Right atrium auricular region (tissue), 2 donors: ENCODE measurements at places on chromosomes 12 and 14. TPM values are rescaled to one million over a fixed set of nuclear protein-coding genes. Genes with fewer than 3 reads are reported as not detected.
A peak's percentile ranks its signal among the peaks of the same experiment; 100 is the strongest.

Gene CHGA
- total RNA-seq: not detected

Gene KRT74
- total RNA-seq: not detected

Gene DICER1
- total RNA-seq: 15.9 TPM

Gene SMCO2
- not detected for total RNA-seq

Gene GUCY2C
- total RNA-seq: not detected

Gene TRHDE
- 0.37 TPM for total RNA-seq

Gene GMFB
- 28.0 TPM for total RNA-seq

Gene BCL2L2
- total RNA-seq: 36.3 TPM

Gene DPPA3
- total RNA-seq: not detected

GRCh38 chr12:1634590-1635191 is 5.7 kb downstream of the WNT5B start:
- no peak overlapping the region for H3K4me3 ChIP-seq
- H3K4me1 ChIP-seq: peaks cover 32% of the 10 kb centered on the region
- peak; percentile 79 for DNase-seq

- no peak overlapping the region for H3K27ac ChIP-seq
- no peaks in the 10 kb centered on the region for H3K36me3 ChIP-seq
- H3K4me3 ChIP-seq: no peak overlapping the region
- H3K27me3 ChIP-seq: no peaks in the 10 kb centered on the region
Observed at GRCh38 chr14:99203080-99203479, 68.9 kb downstream of the BCL11B start.

GRCh38 chr14:104542871-104543830 is 36.4 kb upstream of the C14orf180 start:
- no peaks in the 10 kb centered on the region for H3K27me3 ChIP-seq
- no peak for DNase-seq
- H3K4me3 ChIP-seq: no peak overlapping the region
- H3K36me3 ChIP-seq: no peaks in the 10 kb centered on the region

DNA sequence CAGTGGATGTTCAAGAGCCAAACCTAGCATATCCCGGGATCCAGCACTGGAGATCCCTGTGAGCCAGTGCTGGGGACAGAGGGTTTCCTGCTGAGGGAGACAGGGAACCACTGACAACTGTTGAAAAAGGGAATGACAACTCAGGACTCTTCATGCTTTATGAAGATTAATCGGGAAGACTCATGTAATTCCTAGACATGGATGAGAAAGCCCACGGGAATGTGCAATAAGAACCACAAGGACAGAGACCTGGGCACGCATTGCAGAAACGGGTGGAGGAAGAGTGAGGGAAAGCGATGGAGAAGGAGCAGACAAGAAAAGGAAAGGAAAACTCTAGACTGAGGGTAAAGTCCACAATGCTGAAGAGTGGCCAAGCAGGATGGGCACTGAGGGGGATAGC is 296.0 kb downstream of the PCNX1 start:
- H3K4me3 ChIP-seq: no peak overlapping the region
- no peak overlapping the region for H3K27ac ChIP-seq
- H3K36me3 ChIP-seq: no peaks in the 10 kb centered on the region
- H3K27me3 ChIP-seq: no peaks in the 10 kb centered on the region

DNA sequence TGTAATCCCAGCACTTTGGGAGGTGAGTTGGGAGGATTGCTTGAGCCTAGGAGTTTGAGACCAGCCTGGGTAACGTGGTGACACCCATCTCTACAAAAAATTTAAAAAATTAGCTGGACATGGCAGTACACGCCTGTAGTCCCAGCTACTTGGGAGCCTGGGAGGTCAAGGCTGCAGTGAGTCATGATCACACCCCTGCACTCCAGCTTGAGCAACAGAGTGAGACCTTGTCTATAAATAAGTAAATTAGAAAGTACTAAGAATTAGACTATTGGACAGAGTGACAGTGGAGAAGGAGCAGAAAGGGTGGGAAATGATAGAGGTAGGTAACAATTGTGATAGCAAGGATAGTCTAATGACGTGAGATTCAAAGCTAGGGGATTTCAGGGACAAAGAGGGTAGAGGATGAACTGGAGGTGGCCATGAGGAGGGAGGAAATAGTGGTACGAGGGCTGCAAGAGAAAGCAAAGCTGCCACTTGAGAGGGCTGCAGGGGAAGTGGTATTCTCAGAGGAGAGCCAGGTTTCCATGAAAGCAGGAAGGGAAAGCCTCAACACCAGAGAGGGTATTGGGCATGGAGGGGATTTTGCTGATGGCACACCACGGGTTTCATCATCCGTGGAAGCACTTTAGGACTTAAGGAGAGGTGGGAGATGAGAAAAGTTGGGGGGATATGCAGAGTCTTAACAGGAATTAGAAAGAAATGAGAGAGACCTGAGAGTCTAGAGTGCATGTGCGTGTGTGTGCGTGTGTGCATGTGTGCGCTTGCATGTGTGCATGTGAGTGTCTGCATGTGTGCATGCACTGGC is 85.6 kb downstream of the SYNE2 start:
- no peak overlapping the region for H3K4me3 ChIP-seq
- H3K27ac ChIP-seq: no peak overlapping the region

DNA sequence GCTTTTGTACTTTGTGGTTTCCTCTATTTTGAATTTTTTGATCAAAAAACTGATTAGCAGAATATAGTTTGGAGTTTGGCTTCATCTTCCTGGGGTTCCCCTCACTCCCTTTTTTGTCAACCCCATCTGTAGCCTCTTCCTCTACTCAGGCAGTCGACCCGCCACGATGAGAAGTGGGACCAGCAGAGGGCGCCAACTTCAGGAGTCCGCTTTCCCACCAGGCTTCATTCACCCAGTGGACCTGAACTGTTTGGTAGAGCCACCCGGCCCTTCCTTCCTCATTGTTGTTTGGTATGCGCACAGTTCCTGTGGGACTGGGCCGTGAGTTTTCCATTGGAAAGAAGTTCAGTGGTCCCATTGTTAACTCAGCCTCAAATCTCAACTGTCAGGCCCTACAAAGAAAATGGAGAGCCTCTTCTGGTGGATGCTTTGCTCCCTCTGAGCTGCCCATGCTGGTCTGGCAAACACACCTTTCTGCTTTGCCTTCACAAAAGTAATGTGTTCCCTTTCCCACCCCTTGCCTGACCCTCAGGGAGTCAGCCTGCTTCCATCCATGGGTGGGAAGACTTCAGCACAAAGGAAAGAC is 21.7 kb downstream of the TMBIM6 start:
- peak; percentile 84 for DNase-seq
- peaks cover 69% of the 10 kb centered on the region for H3K36me3 ChIP-seq
- H3K4me1 ChIP-seq: peaks cover 7% of the 10 kb centered on the region
- H3K4me3 ChIP-seq: no peak overlapping the region
- H3K27me3 ChIP-seq: no peaks in the 10 kb centered on the region

- no peaks in the 10 kb centered on the region for H3K36me3 ChIP-seq
- DNase-seq: peak; percentile 74
- no peaks in the 10 kb centered on the region for H3K4me1 ChIP-seq
- no peak overlapping the region for H3K4me3 ChIP-seq
- H3K27me3 ChIP-seq: peaks cover 4% of the 10 kb centered on the region
- H3K27ac ChIP-seq: no peak overlapping the region
Observed at GRCh38 chr14:69543341-69544115, 31.1 kb downstream of the CCDC177 start.

DNA sequence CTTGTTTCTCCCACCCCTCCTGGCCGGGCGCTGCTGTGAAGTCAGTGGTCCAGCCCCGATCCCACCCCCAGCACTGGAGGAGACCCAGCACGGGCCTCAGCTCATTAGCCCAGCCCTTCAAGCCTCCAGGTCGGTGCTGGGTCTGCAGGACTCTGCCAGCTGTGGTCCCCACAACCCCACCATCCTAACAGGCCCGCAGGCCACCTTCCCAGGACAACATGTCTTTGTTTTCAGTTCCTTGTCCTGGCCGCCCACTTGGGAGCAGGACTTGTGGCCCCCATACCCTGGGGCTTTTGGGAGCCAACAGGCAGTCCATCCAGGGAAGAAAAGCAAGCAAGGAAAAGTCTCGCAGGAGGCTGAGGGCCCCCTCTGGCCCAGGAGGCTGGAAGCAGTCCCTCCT is 60.0 kb downstream of the HRK start:
- no peak for DNase-seq
- no peaks in the 10 kb centered on the region for H3K27me3 ChIP-seq
- no peaks in the 10 kb centered on the region for H3K4me1 ChIP-seq
- no peak overlapping the region for H3K27ac ChIP-seq
- no peak overlapping the region for H3K4me3 ChIP-seq

DNA sequence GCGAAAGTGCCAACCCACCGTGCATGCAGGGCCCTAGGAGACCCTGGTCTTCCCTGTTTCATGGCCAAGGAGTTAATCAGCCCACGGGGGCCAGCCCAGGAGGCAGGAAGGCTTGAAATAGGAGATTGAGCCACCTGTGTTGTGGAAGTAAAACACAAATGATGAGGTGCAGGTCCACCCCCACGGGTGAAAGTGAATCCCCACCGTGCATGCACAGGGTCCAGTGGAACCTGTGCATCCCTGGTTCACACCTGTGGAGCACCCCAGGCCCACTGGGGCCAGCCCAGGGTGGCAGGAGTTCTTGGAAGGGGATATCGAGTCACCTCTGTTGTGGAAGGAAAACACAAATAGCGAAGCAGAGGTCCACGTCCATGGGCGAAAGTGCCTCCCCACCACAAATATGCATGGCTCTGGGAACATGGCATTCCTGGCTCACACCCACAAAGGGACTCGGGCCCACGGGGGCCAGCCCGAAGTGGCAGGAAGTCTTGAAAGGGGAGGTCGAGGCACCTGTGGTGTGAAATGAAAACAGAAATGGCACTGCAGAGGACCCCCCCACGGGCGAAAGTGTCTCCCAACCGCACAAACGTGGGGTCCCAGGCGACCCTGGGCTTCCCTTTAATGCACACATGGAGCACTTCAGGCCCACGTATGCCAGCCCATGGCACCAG is 381.5 kb downstream of the ALG10 start:
- H3K4me3 ChIP-seq: no peak overlapping the region
- DNase-seq: peak; percentile 46
- no peaks in the 10 kb centered on the region for H3K4me1 ChIP-seq
- no peaks in the 10 kb centered on the region for H3K36me3 ChIP-seq
- no peak overlapping the region for H3K27ac ChIP-seq

- peak overlapping the region; percentile 99 for H3K4me3 ChIP-seq
- H3K27me3 ChIP-seq: no peaks in the 10 kb centered on the region
- no peaks in the 10 kb centered on the region for H3K36me3 ChIP-seq
Observed at GRCh38 chr14:31419179-31419966, 977 bp downstream of the HEATR5A start.

DNA sequence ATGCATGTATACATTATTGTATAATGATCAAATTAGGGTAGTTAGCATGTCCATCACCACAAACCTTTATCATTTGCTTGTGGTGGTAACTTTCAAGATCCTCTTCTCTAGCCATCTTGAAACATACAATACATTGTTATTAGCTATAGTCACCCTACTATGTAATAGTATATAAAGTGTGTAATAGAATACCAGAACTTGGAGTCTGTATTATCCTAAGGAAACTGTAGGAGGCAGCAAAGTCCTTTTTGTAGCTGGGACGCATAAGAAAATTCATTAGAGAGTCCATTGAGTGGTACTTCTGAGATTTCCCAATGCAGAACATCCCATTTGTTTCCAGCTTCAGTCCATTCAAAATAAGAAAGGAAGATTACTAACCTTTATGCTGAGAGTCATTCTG is 325.9 kb upstream of the LRFN5 start:
- H3K27me3 ChIP-seq: no peaks in the 10 kb centered on the region
- no peak for DNase-seq
- no peaks in the 10 kb centered on the region for H3K36me3 ChIP-seq
- H3K4me1 ChIP-seq: no peaks in the 10 kb centered on the region

GRCh38 chr14:65268594-65268993 is 143.9 kb upstream of the FUT8 start:
- no peak overlapping the region for H3K4me3 ChIP-seq
- H3K36me3 ChIP-seq: no peaks in the 10 kb centered on the region
- no peaks in the 10 kb centered on the region for H3K27me3 ChIP-seq
- no peak overlapping the region for H3K27ac ChIP-seq
- H3K4me1 ChIP-seq: no peaks in the 10 kb centered on the region

GRCh38 chr14:100578552-100578951 is 8.7 kb downstream of the BEGAIN start:
- H3K36me3 ChIP-seq: no peaks in the 10 kb centered on the region
- no peak for DNase-seq
- H3K27me3 ChIP-seq: no peaks in the 10 kb centered on the region
- H3K4me1 ChIP-seq: no peaks in the 10 kb centered on the region
- no peak overlapping the region for H3K27ac ChIP-seq

DNA sequence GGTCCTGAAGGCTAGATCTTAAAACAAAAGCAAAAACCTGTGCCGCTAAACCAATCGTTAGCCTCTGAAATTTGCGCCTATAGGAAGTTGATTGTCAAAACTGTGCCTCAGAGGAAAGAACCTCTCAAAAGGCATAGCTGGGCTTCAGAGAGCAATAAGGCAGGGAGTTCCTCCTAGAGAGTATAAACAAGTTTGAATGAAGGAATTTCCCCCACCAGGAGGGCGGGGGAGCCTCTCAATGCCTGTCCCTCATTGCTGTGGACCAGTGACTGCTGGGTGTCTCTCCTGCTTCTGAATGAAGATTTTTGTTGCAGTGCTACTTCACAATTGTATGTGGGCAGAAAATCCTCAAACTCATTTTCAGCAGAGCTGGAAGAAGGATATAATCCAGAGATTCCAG is 88.6 kb downstream of the KCNK10 start:
- H3K27me3 ChIP-seq: no peaks in the 10 kb centered on the region
- no peak overlapping the region for H3K4me3 ChIP-seq
- DNase-seq: no peak
- no peaks in the 10 kb centered on the region for H3K4me1 ChIP-seq

- no peaks in the 10 kb centered on the region for H3K27me3 ChIP-seq
- peak; percentile 44 for DNase-seq
- H3K27ac ChIP-seq: no peak overlapping the region
- no peaks in the 10 kb centered on the region for H3K36me3 ChIP-seq
- H3K4me1 ChIP-seq: no peaks in the 10 kb centered on the region
Observed at GRCh38 chr14:94349276-94349675, 26.1 kb upstream of the SERPINA6 start.

DNA sequence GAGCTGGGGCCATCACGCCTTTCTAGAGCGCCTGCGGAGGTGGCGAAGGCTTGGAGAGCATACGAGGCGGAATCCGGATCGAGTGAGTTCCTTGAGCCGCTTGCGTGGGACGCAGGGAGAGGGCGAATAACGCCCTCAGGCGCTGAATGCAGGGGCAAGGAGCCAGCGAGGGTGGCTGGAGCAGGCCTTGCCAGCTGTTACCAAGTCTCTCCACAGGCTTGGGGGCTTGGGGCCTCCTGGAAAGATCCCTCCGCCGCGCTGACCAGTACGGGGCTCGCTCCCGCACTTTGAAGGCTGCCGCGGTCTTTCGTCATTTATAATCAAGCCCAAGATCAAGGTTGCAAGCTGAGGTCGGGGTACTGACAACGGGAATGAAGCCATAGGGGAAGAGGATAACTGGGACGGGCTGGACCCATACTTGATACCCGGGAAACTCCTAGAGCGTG is 1.2 kb downstream of the FLRT2 start:
- H3K27ac ChIP-seq: peak overlapping the region; percentile 77
- H3K4me1 ChIP-seq: peaks cover 42% of the 10 kb centered on the region
- H3K27me3 ChIP-seq: no peaks in the 10 kb centered on the region
- peak overlapping the region; percentile 63 for H3K4me3 ChIP-seq
- H3K36me3 ChIP-seq: no peaks in the 10 kb centered on the region
- DNase-seq: peak; percentile 69

- no peaks in the 10 kb centered on the region for H3K4me1 ChIP-seq
- peak overlapping the region; percentile 56 for H3K27ac ChIP-seq
- H3K36me3 ChIP-seq: no peaks in the 10 kb centered on the region
- no peaks in the 10 kb centered on the region for H3K27me3 ChIP-seq
Observed at GRCh38 chr12:12032260-12032791, 38.4 kb upstream of the BCL2L14 start.
